ENCODE measurements at places on chromosomes 2 and 18.

- DNase-seq = no peak
Observed at GRCh38 chr18:76486038-76486437, 9.0 kb downstream of the ZNF516 start.

GRCh38 chr2:13919981-13920382, 712.5 kb upstream of the LRATD1 start:
- DNase-seq = no peak

- DNase-seq = no peak
Observed at GRCh38 chr2:48016225-48017019, 110.1 kb upstream of the FBXO11 start.

DNA sequence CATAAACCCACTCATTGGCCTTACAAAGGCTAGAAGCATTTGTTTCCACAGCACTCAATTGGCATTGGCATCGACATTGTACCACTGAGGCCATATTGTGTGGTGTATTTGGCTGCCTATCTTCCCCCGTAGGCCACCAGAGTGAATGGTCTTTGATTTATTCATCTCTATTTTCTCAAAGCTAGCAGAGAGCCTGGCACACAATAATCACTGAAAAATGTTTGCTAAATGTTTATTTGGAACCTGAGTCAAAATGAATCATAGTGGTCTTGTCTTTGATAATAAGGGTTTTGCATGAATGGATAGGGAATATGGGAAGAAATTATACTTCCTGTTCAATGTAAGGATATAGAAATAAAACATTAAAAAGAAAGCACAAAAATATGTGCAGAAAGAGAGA, 107.3 kb upstream of the SLC8A1 start:
- DNase-seq = no peak

- DNase-seq = no peak
Observed at GRCh38 chr18:48227206-48227605, 182.0 kb downstream of the ZBTB7C start.

DNA sequence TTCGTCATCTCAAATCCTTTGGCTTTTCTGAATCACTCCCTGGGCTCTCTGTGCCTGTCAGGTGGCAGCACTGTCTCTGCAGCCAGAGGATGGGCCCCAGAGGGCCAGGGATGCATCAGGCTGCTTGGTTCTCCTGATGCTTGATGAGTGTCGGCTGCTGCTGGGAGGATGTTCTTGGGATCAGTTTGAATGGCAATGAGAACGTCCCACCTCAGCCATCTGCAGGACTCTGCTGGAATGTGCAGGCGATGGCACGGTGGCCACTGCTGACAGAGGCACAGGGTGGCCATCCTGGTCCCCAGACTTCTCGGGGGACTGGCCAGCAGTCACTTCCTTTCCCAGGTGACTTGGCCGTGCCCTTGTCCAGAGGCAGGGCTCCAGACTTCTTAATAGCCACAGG, 146.0 kb downstream of the FAM210A start:
- no peak for DNase-seq

- DNase-seq = no peak
Observed at GRCh38 chr18:50862401-50862800, 16.5 kb upstream of the ME2 start.
